Naive thymus-derived CD8-positive, alpha-beta T cell (primary cell): ENCODE measurements at places on chromosomes 13 and 19.

DNA sequence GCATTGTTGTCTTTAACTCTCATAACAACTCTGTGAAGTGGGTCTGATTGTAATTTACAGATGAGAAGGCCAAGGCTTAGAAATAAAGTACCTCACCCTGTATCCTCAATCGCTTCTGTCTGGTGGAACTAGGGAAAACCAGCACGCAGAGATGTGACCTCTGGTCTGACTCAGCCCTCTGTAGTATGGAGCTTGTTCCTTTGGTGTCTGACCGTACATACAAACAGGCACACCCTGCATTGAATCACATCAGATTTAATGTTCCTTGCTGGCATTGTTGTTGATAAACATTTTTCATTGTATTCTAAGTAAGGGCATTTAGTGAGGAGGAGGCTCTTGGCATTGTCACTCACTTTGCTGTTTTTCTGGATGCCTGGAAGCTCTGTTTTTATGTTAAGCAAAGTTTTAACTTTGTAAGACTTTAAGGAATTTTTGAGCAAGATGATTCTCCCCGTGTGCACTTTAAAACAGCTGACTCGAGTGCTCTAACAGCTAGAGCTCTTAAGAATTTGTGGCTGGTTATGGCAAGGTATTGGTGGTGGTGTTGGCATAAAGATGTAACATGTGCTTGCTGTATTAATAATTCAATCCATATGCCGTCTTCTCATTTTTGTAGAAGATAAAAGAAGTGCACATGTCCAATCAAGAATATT lies 89.0 kb upstream of the SPATA13 start:
- no peak for DNase-seq

DNA sequence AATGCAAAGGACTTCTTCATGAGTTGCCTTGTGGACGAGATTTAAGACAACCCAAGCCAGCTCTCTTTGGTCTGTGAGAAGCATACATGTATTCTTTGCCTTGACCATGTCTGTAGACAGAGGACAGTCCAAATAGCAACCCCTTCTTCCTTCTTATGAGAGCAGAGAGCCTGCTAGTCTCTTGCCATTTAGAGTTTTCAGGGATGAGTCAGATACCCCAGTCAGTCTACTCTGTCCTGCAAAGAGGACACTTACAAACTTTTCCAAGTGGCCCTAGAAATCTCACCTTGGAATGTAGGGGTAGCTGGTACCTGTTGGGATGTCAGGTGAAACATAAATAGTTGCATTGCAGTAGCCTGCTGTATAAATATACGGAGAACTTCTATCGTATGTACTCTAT lies 36.7 kb downstream of the DNAJC3 start:
- DNase-seq = no peak

- DNase-seq = no peak
Measured at GRCh38 chr19:38666663-38667511, 19.4 kb downstream of the ACTN4 start.

DNA sequence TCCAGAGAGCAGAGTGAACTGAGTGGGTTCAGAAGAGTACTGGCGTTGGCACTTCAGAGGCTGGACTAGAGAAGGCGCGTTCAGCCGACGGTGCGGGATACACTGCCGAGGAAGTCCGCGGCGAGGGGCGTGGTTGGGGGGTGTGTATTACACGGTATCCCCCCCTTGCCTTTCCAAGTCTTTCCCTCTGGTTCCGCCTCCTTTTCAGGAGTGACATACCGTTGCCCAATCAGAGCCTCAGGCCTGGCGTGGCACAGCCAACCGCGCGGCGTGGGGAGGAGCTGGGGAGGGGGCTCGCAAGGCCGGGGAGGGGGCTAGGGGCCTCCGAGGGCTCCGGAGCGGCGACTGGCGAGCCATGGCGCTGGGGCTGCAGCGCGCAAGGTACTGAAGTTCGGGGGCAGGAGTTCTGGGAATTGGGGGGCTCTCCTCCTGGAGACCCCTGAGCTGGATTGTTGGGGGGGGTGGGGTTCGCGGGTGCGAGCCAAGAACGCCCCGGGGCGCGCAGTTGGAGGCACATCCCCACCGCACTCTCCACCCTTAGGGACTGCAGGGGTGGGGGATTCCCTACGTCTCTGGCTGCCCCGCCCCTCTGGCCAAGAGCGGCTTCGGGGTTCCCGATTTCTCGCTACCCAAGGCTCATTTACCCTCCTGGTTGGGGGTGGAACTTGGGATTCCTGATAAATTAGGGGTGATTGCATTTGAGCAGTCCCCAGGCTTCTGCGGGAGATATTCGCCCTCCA lies at the start of gene HIF3A:
Gene HIF3A, plus strand, starts transcription at position 321 of the 740 bp plus-strand sequence. Its CDS starts 35 bp downstream, at position 356.
- DNase-seq = no peak

DNA sequence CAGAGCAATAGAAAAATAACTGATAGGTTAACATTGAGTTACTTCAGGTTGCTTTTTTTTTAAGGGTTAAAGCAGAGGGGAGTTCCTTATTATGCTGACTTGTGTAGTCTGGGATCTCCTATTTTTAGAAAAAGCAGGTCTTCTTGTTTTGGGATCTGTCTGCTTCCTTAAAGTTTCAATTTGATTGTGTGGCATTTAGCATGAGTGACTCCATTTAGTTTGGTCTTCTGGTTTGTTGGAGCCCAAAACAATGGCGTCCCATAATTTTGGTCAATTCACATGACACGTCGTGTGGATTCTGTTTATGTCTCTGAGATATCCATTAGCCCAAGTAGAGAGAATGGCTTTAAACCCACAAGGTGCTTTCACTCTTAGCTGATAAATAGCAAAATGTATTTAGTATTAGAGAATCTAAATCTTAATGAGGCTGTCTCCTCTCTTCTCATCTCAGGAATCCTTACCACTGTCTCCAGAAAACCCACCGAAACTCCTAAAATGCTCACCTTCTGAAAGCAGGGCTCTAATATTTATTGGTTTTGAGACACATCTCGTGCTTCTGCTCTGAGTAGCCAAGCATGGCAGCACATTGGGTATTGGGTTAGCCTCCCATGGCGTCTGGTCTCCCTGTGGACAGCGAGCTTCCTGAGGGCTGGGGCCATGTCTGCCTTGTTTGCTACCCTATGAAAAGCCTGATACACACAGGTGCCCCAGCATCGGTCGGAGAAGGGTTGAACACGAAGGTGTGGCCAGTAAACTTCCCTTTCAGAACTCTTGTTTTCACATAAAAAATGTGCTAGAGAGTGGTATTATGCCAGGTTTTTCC lies 67.2 kb upstream of the GPR183 start:
- peak; percentile 54 for DNase-seq
